ENCODE measurements at places on chromosomes 11 and 22. TPM values are rescaled to one million over a fixed set of nuclear protein-coding genes. Genes with fewer than 3 reads are reported as not detected.

Gene MMP10
- total RNA-seq: 0.75 TPM

DNA sequence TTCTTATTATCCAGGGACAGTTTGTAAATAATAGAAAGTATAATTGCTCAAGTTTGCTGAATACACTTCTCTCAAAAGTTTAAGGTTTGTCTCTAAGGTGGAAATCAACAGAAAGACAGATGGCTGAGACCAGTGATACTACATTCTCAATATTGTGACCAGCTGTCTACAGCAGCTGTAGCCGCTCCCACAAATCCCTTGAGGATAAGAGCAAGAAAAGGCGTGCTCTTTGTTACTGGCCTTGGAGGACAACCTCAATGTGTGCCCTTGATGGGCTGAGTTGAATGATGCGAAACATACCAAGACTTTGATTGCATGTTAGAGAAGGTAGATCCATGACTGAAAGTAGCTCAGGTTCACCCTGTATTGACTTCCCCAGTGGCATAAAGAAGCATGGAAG, 6.1 kb downstream of the OR6M1 start:
- H3K27me3 ChIP-seq: no peaks in the 10 kb centered on the region
- peaks cover 7% of the 10 kb centered on the region for H3K4me1 ChIP-seq

Gene CCDC90B
- 69.1 TPM for total RNA-seq

DNA sequence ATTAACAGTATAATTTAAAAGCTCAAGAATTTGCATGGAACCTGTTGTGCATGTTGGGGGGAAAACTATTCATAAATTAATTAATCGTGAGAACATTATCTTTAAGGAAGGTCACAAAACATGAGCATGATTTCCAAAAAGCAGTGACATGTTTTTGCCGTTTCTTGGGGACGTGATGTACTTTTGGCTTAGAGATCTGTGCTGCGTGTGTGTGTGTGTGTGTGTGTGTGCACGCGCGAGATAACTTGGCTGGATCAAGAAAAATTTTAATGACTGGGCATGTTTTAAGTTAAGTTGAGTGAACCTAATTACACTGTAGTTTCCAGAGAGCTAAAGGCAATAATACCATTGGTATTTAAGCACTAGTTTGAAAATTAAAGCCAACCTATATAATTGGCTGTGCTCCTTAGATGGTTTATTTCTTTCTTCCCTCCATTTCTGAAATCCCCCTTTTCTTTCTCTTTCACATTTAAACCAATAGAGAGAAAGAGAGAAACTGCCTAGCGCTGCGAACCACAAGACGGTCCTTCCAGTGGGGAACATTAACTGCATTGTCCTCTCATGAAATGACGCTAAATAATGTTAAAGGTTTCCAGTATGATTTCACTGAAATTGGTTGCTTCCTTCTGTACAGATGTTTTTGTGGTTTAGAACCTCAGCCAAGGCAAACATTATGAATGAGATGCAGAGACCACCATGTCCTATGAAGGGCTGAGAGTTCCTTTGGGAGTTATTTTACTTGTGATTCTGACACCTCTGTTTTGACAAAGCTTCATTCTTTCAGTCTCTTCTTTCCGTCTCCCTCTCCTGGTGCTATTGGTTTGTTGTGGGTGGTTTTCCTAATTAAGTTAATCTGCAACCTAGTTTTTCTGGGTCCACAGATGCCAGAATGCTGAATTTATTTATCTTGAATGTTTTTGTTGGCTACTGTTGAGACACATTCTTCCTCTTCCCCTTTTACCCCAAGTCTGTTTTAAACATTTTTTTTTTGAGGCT, 51.7 kb downstream of the ZBTB16 start:
- H3K4me3 ChIP-seq: peak overlapping the region; percentile 58
- H3K27ac ChIP-seq: peak overlapping the region; percentile 88
- no peaks in the 10 kb centered on the region for H3K27me3 ChIP-seq
- H3K36me3 ChIP-seq: peaks cover 97% of the 10 kb centered on the region
- peak; percentile 56 for DNase-seq

Gene NPTXR
- total RNA-seq: 0.93 TPM

GRCh38 chr11:61194981-61195695, 8.2 kb upstream of the PGA3 start:
- no peak overlapping the region for H3K4me3 ChIP-seq
- DNase-seq: no peak
- H3K4me1 ChIP-seq: no peaks in the 10 kb centered on the region
- H3K36me3 ChIP-seq: no peaks in the 10 kb centered on the region
- H3K27ac ChIP-seq: no peak overlapping the region
- H3K27me3 ChIP-seq: peaks cover 44% of the 10 kb centered on the region

GRCh38 chr22:26740253-26740652, 82.9 kb downstream of the MIAT start:
- H3K27me3 ChIP-seq: no peaks in the 10 kb centered on the region
- H3K4me1 ChIP-seq: peaks cover under 1% of the 10 kb centered on the region
- DNase-seq: no peak
- no peak overlapping the region for H3K4me3 ChIP-seq
- H3K27ac ChIP-seq: no peak overlapping the region
- peaks cover 6% of the 10 kb centered on the region for H3K36me3 ChIP-seq

- no peak for DNase-seq
- no peak overlapping the region for H3K4me3 ChIP-seq
- H3K27me3 ChIP-seq: peaks cover 13% of the 10 kb centered on the region
- H3K4me1 ChIP-seq: peaks cover 8% of the 10 kb centered on the region
- no peak overlapping the region for H3K27ac ChIP-seq
Measured at GRCh38 chr11:75028724-75029123, 40.0 kb downstream of the NEU3 start.

DNA sequence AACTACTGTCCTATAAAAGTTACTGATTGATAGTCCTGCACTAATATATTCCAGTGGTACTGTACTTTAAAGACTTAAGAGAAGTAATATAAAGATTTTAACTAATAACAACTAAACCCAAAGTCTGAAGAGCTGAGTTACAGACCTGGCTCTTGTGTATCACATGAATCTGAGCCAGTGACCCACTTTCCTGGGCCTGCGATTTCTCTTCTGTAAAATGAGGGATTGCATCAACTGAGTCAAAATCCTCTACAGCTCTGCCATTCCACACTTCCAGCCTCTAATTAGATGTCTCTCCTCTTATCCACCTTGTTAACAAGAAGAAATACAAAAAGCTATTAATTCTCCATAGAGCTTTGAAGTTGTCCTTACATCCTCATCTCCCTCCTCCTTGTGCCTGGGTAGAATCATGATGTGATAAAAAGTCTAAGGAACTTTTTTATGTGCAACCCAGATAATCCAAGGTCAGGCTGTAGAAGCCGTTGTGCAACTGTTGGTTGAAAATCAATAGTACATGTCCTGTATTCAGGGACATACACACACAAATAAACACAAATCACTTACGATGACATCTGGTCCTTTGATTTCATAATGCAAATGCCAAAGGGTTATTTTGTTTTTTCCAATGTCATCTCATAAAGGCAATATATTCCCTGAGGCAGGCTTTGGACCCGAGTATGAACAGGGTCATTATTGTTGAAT, 410.3 kb downstream of the KCNA4 start:
- no peaks in the 10 kb centered on the region for H3K4me1 ChIP-seq
- no peak for DNase-seq
- no peaks in the 10 kb centered on the region for H3K27me3 ChIP-seq
- H3K27ac ChIP-seq: no peak overlapping the region
- H3K36me3 ChIP-seq: no peaks in the 10 kb centered on the region
- H3K4me3 ChIP-seq: no peak overlapping the region

DNA sequence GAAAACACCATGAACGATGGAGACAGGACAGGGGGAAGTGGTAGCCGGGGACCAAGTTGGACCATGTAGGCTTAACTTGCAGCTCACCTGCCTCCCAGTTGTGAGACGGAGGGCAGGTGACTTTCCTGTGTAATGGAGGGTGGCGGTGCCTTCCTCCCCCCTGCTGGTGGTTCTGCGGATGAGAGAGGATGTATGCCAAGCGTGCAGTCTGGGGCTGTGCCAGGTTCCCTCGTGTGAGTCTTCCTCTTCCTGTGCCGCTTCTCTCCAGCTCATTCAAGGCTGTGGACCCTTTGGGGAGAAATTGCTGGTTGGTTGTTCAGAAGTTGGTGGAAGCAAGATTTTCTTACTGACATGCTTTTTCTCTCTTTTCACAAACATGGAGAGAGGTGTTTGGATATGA, 35.1 kb downstream of the MPPED1 start:
- H3K36me3 ChIP-seq: no peaks in the 10 kb centered on the region
- no peak overlapping the region for H3K4me3 ChIP-seq
- peak; percentile 20 for DNase-seq
- no peak overlapping the region for H3K27ac ChIP-seq
- H3K4me1 ChIP-seq: no peaks in the 10 kb centered on the region

GRCh38 chr11:121762820-121763219, 310.1 kb upstream of the SORL1-AS1 start:
- peaks cover 10% of the 10 kb centered on the region for H3K27me3 ChIP-seq
- H3K4me1 ChIP-seq: no peaks in the 10 kb centered on the region
- H3K4me3 ChIP-seq: no peak overlapping the region
- no peaks in the 10 kb centered on the region for H3K36me3 ChIP-seq
- peak; percentile 36 for DNase-seq

- DNase-seq: no peak
- H3K27me3 ChIP-seq: no peaks in the 10 kb centered on the region
- no peaks in the 10 kb centered on the region for H3K4me1 ChIP-seq
- H3K27ac ChIP-seq: no peak overlapping the region
- H3K4me3 ChIP-seq: no peak overlapping the region
Measured at GRCh38 chr11:64101461-64101860, 64.5 kb downstream of the MACROD1 start.

- no peaks in the 10 kb centered on the region for H3K4me1 ChIP-seq
- no peak overlapping the region for H3K27ac ChIP-seq
- DNase-seq: no peak
- no peak overlapping the region for H3K4me3 ChIP-seq
Measured at GRCh38 chr11:126152152-126152551, 59.3 kb downstream of the RPUSD4 start.

GRCh38 chr22:43203471-43203981, 16.6 kb upstream of the TTLL12 start:
- no peak for DNase-seq
- no peak overlapping the region for H3K4me3 ChIP-seq
- peaks cover 6% of the 10 kb centered on the region for H3K4me1 ChIP-seq
- no peak overlapping the region for H3K27ac ChIP-seq
- no peaks in the 10 kb centered on the region for H3K36me3 ChIP-seq

DNA sequence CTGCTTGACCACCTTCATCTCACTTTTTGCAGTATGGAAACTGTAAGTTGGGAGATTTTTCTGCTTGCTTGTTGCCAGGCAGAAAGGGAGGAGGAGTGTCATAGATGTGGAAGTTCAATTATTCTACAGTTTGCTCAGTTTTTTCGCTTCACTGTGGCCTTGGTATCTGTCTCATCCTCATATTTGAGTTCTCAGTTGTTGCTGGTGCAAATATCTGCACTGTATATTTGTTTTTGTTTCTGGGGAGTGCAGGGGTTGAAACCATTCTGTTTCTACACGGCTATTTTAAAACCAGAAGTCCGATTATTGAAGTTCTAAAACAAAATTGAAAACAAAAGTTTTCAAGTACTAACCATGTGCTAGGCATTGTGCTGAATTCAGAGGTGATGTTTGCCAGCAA, 153.4 kb downstream of the JRKL start:
- H3K27ac ChIP-seq: no peak overlapping the region
- no peak for DNase-seq
- no peaks in the 10 kb centered on the region for H3K4me1 ChIP-seq
- no peak overlapping the region for H3K4me3 ChIP-seq
- no peaks in the 10 kb centered on the region for H3K36me3 ChIP-seq

Gene PKDREJ
- total RNA-seq: not detected

Gene OSBPL5
- total RNA-seq: 85.7 TPM

- H3K4me1 ChIP-seq: peaks cover 22% of the 10 kb centered on the region
- H3K27me3 ChIP-seq: no peaks in the 10 kb centered on the region
- peak overlapping the region; percentile 91 for H3K27ac ChIP-seq
- peaks cover 26% of the 10 kb centered on the region for H3K36me3 ChIP-seq
- H3K4me3 ChIP-seq: peak overlapping the region; percentile 86
- peak; percentile 33 for DNase-seq
Measured at GRCh38 chr22:19430890-19431541, 517 bp downstream of the HIRA start.

Data from MCF 10A (cell line).